Mesothelial cell of epicardium (in vitro differentiated cells): ENCODE measurements at places on chromosomes 13 and 19.
A peak's percentile ranks its signal among the peaks of the same experiment; 100 is the strongest.

DNA sequence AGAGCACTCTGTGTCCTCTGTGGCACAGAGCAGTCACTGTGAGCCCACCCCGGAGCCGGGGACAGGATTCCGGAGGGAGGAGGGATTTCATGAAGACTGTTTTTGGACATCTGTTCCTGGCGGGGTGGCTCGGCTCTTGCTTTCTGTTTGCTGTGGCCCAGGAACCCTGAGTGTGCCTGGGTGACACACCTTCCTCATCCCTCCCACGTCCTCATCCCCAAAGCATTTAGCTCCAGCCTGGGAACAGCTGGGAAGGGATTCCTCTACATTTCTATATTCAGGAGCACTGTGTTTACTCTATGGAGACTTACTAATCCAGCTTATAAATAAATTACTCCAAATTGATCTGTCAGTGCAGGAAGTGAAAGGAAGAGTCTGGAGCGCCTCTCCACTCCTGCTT is 97.8 kb upstream of the UBL3 start:
- no peak overlapping the region for H3K27ac ChIP-seq
- no peaks in the 10 kb centered on the region for H3K36me3 ChIP-seq
- H3K27me3 ChIP-seq = no peaks in the 10 kb centered on the region
- peaks cover 10% of the 10 kb centered on the region for H3K4me1 ChIP-seq
- no peak for DNase-seq
- H3K4me3 ChIP-seq = no peak overlapping the region

GRCh38 chr13:27172495-27172842 is 858 bp upstream of the USP12 start:
- H3K27me3 ChIP-seq = no peaks in the 10 kb centered on the region
- H3K4me3 ChIP-seq = peak overlapping the region; percentile 78
- H3K36me3 ChIP-seq = no peaks in the 10 kb centered on the region
- H3K4me1 ChIP-seq = peaks cover 36% of the 10 kb centered on the region
- DNase-seq = no peak

GRCh38 chr13:97242755-97243497 is 20.8 kb downstream of the MBNL2 start:
- no peak overlapping the region for H3K4me3 ChIP-seq
- H3K27ac ChIP-seq = no peak overlapping the region
- no peaks in the 10 kb centered on the region for H3K27me3 ChIP-seq
- H3K36me3 ChIP-seq = no peaks in the 10 kb centered on the region
- DNase-seq = no peak
- H3K4me1 ChIP-seq = peaks cover 61% of the 10 kb centered on the region

- H3K36me3 ChIP-seq = peaks cover 67% of the 10 kb centered on the region
- H3K27ac ChIP-seq = no peak overlapping the region
These were observed 490.0 kb downstream of the GPC6 start for GRCh38 chr13:93716623-93717022.

DNA sequence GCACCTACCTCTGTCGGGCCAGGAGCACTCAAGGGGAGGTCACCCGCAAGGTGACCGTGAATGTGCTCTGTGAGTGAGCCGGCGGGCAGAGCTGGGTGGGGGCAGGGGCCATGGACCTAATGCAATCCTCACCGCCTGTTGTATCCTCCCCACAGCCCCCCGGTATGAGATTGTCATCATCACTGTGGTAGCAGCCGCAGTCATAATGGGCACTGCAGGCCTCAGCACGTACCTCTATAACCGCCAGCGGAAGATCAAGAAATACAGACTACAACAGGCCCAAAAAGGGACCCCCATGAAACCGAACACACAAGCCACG is 1.8 kb upstream of the ICAM4 start:
- H3K27ac ChIP-seq = no peak overlapping the region
- no peaks in the 10 kb centered on the region for H3K36me3 ChIP-seq
- H3K4me3 ChIP-seq = no peak overlapping the region
- peaks cover 61% of the 10 kb centered on the region for H3K27me3 ChIP-seq

- no peak overlapping the region for H3K27ac ChIP-seq
- H3K36me3 ChIP-seq = no peaks in the 10 kb centered on the region
- H3K4me1 ChIP-seq = peaks cover 5% of the 10 kb centered on the region
- H3K27me3 ChIP-seq = peaks cover 50% of the 10 kb centered on the region
These were observed 40.9 kb downstream of the DEDD2 start for GRCh38 chr19:42176649-42176989.

DNA sequence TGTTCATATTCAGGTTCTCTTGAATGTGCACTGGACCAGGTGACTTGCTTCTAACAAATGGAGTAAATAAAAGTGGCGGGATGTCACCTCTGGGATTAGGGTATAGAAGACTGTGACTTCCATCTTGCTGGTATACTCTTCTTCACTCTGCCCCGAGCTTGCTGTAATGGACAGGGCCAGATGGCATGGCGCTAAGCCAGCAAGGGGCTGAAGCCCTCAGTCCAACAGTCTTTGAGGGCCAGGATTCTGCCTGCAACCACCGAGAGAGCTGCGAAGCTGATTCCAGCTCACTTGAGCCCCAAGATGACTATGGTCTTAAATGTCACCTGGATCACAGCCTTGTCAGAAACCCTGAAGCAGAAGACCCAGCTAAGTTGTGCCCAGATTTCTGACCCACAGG is 600.0 kb downstream of the FGF9 start:
- H3K4me3 ChIP-seq = no peak overlapping the region
- no peaks in the 10 kb centered on the region for H3K27me3 ChIP-seq
- H3K36me3 ChIP-seq = no peaks in the 10 kb centered on the region
- DNase-seq = no peak
